Hepatic stellate cell (primary cell): ENCODE measurements at places on chromosomes 2 and 18.
A peak's percentile ranks its signal among the peaks of the same experiment; 100 is the strongest.

DNA sequence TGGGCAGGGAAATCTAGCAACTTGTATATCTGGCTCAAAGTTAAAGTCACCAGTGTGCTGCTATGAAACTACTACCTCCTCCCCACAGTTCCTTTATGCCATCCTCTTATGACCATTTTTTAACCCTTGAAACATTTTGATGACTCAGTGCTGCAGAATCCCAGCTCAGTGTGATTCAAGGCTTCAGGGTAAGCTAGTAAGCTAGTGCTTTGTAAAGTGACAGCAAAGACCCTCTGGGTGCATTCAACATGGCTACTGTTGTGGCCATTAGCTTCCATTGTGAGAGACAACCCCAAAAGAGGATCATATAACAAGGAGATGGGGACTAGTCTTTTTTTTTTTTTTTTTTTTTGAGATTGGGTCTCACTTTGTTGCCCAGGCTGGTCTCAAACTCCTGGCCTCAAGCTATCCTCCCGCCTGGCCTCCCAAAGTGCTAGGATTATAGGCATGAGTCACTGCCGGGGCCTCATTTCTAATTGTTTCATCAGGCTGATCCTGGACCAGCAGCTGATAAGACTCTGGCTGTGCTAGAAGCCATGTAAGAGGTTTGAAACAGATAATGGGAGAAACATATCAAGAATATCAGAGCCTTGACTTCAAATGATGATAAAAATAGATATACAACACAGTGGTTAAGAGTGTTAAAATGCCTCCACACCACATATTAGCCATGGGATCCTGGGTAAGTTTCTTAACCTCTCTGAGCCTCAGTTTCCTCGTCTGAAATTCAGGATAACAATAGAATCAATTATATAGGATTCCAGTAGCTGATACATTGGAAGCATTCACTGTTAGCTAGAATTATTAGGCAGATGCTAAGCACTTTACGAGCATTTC lies 65.7 kb upstream of the RTN4 start:
- DNase-seq, result no peak

GRCh38 chr18:79924814-79925731 lies 26.4 kb downstream of the SLC66A2 start:
- DNase-seq, result no peak

- no peak for DNase-seq
These were observed 13.6 kb upstream of the RTN4 start for GRCh38 chr2:55063713-55064323.

DNA sequence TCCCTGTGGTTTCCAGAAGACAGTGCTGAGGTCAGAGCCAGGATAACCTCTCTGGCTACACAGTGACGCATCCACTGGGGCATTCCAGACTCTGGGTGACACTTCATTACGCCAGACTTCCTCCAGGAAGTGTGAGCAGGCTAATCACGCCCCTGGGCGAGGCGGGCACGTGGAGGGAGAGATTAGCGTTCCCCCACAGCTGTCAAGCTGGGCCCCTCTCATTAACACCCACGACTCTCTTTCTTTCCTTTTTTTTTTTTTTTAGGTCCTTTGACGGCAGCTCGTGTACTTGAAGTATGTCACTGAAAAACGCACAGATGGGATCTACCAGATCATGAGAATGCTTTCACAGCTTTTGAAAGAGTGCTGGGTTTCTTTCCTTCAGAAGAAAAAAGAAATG lies 274.6 kb downstream of the AFF3 start:
- peak; percentile 50 for DNase-seq

DNA sequence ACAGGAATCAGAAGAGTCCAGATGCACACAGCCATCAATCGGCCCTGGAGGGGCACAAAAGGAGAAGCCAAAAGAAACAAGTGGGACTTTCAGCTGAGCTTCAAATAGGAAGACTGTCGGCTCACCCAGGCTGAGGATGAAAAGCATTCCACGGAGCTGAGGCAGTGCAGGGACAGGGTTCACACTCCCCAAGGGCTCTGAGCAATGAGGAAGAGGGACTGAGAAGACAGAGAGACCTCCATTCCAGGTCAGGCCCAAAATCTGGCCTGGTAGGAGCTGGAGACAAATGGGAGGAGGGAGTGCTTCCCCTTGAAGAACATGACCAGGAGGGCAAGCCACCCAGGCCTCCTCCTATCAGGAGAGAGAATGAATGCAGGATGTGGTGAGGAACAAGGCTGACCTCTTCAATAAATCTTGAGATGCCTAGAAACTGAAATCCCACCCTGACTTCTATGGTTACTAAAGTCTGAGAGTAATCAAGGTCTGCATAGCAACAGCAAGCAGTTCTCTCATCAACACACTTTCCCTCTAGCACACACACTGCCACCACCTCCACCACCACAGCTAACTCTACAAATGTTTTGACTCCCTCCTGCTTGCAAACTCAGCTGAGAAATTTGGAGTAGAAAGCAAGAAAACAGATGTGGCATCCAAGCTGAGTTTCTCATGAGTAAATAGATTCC lies 434.4 kb downstream of the TNS1 start:
- DNase-seq, result no peak

- no peak for DNase-seq
These were observed 79.0 kb upstream of the ZEB2 start for GRCh38 chr2:144598906-144599305.

- DNase-seq, result peak; percentile 34
These were observed 240.2 kb downstream of the KCNS3 start for GRCh38 chr2:18118703-18119102.

DNA sequence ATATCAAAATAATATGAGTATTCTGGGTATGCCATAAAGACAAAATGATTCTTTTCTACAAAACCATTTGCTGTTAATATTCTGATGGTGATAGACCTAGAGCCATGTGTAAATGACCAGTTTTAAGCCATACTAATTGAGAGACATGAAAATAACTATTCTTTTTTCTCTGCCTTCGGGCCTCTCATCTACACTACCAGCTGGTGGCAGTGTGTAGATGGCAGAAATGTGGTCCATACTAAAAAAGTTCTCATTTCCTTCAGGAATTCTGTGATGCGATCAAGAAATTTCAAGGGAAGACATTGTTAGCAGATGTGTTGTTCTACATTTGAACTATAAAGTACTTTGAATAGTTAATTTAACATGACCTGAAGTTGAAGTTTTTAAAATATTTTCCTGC lies 485.2 kb downstream of the TRIB2 start:
- DNase-seq, result no peak

- no peak for DNase-seq
These were observed 71.3 kb downstream of the MRO start for GRCh38 chr18:50748243-50749229.

DNA sequence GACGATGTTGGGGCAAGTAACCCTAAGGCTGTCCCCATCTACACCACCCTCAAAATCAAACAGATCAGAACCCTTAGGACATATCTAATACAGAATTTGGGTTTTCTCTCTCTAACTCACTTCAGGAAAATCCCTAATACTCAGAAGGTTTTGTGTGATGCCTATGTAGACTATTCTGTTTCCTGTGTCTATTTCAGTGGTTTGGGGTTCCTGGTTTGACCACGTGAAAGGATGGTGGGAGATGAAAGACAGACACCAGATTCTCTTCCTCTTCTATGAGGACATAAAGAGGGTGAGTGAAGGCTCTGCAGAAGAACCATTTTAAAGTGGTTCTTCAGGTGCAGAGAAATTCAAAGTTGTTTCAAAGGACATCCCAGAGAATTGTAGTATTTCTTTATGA lies 16.3 kb downstream of the SULT1C2 start:
- DNase-seq, result no peak

- DNase-seq, result no peak
These were observed 57.3 kb upstream of the ROCK1 start for GRCh38 chr18:21168880-21169279.

DNA sequence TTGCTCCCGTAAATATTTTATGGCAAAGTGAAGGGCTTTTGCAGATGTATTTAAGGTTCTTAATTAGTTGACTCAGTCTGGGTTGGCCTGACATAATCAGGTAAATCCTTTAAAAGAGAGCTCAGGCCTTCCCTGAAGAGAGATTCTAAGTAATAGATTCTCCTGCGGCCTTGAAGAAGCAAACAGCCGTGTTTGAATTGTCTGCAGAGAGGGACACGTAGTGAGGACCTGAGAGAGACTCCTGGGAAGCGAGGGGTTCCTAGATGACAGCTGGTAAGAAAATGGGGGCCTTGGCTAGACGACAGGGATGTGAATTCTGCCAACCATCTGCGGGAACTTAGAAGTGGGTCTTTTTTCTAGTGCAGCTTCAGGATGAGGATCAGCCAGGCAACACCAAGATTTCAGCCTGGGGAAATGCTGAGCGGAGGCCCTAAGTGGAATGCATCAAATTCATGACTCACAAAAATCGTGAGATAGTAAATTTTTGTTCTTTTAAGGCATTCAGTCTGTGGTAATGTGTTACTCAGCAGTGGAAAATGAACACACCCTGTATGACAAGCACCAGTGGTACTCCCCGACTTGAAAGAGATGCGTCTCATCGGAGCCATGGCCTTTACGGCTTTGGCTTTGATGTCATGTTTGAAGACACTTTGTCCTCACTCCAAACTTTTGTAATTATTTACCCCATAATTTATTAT lies 62.1 kb upstream of the SMIM21 start:
- DNase-seq, result peak; percentile 55

DNA sequence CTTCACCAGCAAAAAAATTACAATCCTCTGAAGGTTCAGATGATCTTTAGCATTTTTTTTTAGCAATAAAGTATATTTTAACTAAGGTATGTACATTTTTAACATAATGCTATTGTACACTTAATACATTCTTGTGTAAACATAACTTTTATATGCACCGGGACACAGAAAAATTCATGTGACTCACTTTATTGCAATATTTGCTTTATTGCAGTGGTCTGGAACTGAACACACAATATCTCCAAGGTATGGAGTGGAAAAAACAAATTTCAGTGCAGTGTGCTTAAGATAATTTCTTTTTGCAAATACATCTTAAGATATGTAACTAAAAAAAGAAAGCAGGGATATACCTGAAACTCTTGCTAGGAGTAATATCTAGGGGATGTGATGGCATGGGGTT lies 5.1 kb upstream of the TWSG1 start:
- no peak for DNase-seq

GRCh38 chr18:9048236-9048635 lies 54.3 kb upstream of the NDUFV2 start:
- no peak for DNase-seq

GRCh38 chr2:20917287-20917660 lies 94.4 kb upstream of the LDAH start:
- DNase-seq, result no peak

- DNase-seq, result no peak
These were observed 47.1 kb downstream of the IKZF2 start for GRCh38 chr2:213104092-213104902.

DNA sequence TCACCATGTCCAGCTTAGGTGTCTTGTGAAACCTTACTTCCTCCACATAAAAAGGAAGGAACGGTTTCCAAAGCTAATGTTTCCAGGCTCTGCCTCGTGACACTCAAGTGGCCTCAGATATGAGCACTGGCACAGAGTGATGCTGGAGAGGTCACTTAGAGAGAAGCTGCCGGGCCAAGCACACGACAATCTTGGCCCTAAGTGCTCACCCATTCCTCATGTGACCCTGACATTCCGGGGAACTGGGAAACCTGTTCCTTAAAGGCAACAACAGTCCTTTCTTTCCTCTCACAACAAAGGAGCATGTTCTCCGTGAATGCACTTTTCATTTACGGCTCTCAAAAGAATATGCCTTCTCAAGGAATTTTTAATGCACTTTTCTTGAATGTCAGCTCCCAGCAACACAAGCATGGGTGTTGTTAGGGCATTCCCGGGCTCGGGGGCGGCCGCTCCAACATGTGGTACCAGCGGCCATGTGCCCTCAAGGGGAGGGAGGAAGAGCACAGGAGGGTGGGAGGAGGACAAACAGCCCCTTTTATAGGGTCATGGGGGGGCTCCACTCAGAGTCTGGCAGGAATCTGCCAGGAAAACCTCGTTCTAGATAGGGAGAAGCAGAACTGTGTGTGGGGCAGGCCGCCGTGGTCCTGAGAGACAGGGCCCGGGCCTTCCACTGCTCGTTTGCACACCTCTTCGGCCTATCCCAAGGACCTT lies 118.6 kb downstream of the MBP start:
- no peak for DNase-seq

- no peak for DNase-seq
These were observed 252.1 kb upstream of the SLC14A2 start for GRCh38 chr18:45363196-45363595.

DNA sequence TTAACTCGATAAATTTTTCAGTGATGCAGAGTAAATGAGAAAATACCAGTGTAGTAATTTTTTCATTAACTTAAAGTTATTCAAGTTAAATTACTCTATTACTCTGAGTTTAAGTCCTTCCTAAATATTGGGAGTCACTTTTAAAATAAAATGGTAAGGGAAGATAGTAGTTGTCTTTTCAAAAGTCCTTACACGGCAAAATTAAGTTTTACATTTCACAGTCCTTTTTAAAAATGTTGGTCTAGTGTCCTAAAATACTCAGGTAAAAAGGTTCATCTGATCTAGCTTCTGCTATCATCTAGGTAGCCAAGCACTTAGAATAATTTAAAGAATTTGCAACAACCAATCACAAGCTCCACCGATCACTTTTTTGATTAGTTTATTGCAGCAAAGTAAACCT lies 146.9 kb downstream of the MEMO1 start:
- DNase-seq, result no peak

DNA sequence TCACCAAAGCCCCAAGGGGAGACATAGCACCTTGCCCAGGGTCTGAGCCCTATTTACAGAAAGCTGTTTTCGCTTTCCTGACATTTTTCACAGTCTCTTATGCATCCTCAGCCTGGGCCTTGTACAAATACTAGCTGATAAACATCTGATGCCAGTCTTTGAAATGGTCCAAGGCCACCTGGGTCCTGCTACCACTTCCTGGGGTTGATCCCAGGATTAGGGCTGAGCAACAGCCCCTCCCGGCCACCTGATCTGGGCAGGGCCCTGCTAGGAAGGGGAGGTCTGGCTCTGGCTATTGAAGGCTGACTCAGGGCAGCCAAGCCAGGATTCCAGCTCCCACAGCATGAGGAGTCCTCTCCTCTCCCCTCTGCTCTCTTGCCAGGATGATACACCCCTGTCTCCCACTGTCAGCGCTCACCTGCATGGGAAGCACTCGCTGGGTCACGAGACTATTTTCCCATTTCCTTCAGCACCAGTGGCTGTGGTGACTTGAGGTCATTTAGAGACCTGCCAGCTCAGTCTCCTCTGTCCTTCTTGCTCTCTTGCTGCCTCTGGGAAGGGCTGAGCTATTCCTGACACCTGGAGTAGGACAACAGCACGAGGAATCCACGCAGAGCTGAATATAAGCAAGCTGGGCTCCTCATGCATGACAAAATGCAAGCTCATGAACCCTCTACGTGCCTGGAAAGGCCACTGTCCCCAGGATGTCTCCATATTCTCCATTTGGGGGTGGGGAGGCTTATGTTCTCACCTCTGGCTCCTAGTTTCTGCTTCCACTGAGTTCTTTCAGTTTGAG lies 53.0 kb upstream of the LGALSL start:
- no peak for DNase-seq

- DNase-seq, result no peak
These were observed 15.7 kb upstream of the CEP192 start for GRCh38 chr18:12975488-12975887.

- DNase-seq, result no peak
These were observed 119.8 kb downstream of the PLB1 start for GRCh38 chr2:28615706-28616105.
